Right cardiac atrium (tissue), 5 donors: ENCODE measurements at places on chromosomes 1 and 21. TPM values are rescaled to one million over a fixed set of nuclear protein-coding genes. Genes with fewer than 3 reads are reported as not detected.

DNA sequence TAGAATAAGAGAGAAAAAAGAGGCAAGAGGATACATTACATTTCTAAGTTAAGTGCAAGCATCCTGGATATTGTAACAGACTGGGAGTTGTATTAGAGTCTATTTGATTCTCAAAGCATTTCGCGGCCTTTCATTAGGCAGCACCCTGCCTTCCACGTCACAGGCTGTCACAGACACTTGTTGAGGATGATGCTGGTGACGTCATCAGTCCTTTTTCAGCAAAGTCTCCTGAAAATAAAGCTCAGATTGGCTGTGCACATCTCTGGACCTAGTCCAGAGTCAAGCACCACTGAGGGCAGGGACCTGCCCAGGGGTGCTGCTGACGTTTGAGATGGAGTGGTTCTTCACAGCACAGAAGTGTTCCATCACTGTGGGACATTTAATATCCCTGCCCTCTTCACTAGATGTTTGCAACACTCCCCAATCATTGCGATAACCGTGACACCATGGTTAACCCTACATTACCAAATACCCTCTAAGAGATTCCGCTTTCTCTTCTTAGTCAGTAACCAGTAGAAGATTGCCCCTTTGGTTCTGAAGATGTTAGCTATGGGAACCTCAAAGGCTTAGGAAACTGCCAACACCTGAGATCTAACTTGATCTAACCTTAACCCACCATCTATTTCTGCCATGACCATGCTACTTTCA, 72.7 kb upstream of the F3 start:
- DNase-seq: no peak

- DNase-seq: no peak
Observed at GRCh38 chr1:94723894-94724293, 96.3 kb upstream of the SLC44A3 start.

DNA sequence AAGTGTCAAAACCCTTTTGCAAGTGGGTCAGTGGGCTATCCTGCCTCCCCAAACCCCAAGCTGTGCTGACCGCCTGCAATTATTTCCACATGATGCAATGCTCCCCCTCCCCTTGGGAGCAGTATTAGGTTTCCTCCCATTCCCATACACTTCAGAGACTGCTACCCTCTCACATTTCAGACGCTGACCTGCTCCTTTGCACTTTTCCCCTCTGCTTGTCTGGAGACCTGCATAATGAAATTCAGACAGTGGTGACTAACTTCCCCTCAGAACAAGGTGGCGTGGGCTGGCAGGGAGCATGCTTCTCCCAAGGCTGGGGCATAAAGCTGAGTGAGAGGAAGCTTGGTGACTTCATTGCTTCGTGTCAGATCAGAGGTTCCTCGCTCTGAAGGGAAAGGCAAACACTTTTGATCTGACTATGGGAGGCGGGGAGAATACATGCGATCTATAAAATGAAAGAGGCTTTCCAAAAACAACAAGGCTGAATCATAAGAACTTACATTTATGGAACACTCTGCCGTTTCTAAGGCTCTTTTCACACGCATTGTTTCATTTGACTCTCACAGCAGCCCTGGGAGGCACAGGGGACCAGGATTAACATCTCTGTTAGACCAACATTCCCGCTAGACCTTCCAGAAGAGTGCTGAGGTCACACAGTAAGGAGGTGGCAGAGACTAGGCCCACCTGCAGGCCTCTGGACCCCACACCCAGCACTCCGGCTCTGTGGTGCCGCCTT, 27.5 kb upstream of the ROR1 start:
- DNase-seq: no peak

KCNN3 gene
- 2.4 TPM for total RNA-seq

DNA sequence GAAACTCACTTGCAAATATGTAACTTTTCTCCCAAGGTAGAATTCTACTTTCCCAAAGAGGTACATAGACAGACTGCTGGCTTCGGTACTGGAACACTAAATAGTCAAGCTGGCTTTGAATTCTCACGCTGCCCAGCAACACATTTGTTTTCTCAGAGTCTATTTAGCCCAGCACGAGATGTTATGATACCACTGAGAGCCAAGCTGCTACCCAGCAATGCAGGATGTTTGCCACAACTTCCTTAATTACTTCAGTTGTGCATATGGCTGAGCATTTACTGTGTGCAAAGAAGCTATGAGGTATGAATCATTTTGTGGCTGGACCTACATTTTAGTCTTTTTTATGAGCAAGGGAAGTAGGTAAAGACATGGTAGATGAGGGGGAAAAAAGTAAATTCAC, 793.2 kb downstream of the PLA2G4A start:
- DNase-seq: no peak

DNA sequence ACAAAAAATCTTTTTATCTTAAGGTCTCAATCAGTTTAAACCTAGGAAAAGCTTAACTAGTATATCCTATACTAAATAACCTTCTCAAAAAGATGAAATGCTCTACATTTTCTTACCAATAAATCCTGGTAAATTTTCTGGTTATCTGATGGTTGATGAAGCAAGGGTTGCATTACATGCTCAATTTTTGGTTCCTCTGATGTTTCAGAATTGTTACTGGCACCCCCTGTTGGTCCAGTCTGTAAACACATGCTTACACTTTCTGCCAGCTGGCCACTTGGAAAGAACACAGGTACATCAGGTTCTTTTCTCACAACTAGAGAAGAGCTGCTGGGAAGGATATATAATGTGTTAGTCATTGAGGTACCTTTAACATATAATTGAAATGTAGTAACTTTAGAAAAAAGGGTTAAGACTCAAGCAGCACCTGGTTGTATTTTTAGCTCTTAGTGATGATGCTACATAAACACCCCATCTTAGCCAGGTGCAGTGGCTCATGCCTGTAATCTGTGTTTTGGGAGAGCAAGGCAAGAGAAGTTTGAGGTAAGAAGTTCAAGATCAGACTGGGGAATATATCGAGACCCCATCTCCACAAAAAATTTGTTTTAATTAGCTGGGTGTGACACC, 30.9 kb upstream of the TAL1 start:
- no peak for DNase-seq
